ENCODE measurements at places on chromosomes 16 and 17. TPM values are rescaled to one million over a fixed set of nuclear protein-coding genes. Genes with fewer than 3 reads are reported as not detected.

DNA sequence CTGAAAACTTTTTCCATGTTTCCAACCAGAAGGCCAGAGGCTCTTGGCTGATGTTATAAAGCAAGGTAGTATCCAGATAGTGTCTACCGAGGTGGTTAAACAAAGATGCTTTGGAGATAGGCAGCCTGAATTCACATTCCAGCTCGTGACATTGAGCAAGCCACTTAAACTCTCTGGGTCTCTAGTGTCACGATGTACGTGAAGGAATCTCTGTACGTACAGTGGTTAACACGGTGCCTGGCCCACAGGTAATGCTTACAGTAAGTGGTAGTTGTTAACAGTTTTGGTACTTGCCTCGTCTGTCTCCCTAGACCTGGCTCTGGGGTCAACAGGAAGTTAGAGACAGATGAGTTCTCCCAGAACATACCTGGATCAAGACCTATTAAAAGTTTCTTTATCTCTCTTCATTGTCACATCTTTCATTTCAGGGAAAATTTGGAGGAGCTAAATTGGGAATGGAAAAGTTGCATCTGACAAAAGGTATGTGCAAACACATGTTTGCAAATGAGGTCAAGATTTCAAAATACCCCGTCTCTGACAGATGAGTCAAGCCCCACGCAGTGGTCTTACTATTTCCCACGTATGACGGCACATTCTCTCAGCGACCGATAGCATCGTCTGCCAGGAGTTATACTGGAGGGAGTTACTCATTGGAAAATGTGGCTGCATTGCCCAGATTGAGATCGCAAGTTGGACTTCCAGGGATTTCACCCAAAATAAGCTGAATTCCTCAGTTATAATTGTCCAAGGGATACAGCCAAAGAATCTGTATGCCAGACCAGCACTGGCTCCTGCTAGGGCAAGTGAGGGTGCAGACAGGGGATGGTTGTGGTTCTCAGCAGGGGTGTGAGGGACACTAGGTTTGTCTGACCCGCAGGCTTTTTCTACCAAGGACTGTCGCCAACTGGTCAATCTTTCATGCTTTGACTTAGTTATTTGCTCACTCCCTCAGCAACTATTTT lies 18.9 kb upstream of the MYH10 start:
- peak; percentile 100 for DNase-seq

DNA sequence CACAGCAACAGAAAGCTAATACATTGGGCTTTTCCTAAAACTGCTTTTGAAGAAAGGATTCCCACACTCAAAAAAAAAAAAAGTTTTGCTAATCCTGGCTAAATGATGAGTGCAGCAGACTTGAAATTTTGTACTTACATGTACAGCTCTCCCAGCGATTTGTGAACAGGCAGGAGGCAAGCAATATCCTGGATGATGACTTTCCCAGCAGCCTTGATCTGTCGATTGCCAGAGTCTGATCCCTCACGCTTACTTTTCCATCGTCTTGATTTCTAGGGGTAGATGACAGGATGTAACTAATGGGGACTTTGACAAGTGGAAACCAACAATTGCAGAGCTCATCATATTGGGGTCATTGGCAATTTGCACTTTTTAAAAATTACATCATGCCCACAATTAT lies 91.4 kb downstream of the WDR59 start:
- no peak for DNase-seq

GRCh38 chr16:10080051-10080772 lies 102.0 kb downstream of the GRIN2A start:
- DNase-seq, result peak; percentile 93

DNA sequence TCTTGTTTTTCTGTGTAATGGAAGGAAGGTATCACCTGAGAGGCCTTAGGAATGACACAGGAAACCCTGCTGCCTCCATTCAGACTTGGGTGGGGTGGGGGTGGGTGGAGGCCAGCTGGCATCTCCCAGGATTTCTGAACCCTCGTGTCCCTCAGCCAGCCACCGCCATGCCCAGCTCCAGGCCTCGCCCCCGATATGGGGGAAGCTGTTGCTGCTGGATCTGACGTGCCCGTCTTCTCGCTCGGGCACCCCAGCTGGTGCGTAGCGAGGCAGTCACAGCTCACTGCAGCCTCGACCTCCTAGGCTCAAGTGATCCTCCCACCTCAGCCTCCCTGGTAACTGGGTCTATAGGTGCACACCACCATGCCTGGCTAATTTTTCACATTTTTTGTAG lies 220.0 kb upstream of the CHMP6 start:
- DNase-seq, result no peak

DNA sequence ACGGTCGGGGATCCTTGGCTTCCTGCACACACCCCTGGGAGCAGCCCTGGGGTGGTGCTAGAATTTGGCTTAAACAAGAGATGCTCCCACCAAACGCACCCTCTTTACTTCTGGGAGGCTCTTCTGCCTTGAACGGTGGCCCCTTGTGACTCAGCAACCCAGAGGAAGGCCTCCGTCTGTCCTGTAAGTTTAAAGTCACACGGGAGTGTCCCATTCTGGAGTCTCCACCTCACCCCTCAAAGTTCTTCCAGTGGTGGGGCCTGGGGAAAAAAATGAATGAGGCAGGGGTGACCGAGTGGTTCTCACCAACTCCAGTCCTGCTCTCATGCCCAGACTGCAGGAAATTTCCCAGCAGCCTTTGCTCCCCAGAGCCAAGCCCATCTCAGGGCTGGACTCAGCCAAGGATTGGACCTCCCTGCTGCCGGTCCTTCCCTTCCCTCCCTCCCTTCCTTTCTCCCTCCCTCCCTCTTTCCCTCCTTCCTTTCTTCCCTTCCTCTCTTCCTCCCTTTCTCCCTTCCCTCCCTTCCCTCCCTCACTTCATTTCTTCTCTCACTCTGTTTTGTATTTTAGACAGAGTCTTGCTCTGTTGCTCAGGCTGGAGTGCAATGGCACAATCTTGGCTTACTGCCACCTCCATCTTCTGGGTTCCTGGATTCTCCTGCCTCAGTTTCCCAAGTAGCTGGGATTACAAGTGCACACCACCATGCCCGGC lies 11.4 kb downstream of the ITGAD start:
- DNase-seq, result peak; percentile 44

DNA sequence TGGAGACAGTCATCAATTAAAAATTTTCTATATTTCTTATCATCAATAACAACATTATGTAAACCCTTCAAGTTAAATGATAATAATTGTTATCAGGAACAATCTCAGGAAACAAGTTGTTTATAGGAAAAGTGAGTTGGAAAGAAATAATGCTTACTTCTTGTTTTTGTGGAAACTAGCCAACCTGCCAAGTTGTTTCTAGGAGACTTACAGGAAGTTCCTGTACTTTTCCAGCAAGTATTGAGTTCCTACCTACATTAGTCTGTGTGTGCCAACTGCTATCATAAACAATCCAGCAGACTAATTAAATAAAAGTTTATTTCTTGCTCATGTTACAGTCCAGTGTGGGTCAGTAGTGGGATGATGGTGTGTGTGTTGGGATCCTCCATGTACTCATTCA lies 1.6 kb upstream of the CCL14 start:
- no peak for DNase-seq

GRCh38 chr17:82636626-82637598 lies 11.3 kb downstream of the WDR45B start:
- DNase-seq, result no peak

DNA sequence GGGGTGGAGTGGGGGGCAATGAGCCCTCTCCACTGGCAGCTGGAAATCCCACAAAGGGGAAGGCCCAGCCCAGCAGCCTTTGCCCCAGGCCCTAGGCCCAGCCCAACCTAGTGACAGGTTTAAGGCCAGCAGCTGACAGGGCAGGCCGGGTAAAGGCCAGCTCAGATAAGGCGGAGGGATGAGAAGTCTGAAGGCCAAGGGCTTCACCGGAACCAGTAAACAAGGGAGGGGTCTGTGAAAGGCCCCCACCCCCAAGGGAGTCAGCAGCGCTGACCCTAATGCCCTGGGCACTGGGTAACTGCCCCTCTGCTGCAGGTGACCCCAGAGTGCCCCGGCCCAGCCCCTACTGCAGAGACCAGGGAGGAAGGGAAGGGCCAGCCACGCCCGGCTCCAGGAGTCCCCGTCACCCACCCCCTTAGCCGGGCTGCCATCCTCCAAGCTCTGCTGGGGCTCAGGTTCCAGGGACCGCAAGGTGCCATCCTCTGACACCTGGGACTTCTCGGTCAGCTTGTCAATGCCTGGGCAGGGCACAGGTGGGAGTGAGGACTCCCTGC lies 17.5 kb downstream of the OTOP3 start:
- no peak for DNase-seq

DNA sequence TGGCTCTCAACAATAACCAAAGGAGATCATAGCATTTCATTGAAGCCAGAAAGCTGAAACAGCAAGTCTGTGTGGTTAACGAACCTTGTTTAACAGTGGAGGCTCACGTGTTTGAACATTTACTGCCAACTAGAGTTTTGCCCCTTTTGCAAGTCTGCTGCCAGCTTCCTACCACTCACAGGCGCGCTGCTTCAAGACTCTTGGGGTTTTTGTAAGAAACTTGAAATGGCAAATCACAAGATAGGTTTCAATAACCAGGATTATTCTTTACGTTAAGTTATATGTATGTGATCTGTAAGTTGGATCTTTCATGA lies 1.2 kb downstream of the SNTB2 start:
- peak; percentile 43 for DNase-seq

DNA sequence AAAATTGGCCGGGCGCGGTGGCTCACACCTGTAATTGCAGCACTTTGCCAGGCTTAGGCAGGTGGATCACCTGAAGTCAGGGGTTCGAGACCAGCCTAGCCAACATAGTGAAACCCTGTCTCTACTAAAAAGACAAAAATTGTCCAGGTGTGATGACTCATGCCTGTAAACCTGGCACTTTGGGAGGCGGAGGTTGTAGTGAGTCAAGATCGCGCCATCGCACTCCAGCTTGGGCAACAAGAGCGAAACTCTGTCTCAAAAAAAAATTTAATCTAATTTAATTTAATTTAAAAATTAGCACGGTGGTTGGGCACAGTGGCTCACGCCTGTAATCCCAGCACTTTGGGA lies 1.6 kb upstream of the HBQ1 start:
- no peak for DNase-seq

DNA sequence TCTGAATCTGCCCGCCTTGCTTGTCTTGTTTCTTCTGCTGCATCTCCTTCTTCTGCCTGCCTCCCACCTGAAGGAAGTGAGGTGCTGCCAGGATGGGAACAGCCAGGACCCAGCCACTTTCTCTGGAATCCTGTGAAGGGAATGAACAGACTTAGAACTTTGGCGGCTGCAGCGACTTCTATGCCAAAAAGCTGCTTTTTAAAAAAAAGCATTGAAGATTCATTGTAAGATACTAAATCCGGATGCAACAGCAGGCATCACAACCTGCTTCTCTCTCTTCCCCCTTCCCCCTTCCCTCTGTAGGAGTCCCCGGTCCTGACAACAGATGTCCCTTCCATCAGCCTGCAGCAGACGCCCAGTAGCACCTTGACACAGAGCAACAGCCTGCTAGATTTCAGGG lies 176.3 kb downstream of the HS3ST4 start:
- no peak for DNase-seq

- DNase-seq, result no peak
These were observed 4.3 kb upstream of the GGA2 start for GRCh38 chr16:23514381-23515152.

GRCh38 chr16:14500791-14501190 lies 129.3 kb downstream of the PARN start:
- peak; percentile 62 for DNase-seq

GRCh38 chr16:52434224-52434623 lies 112.7 kb downstream of the TOX3 start:
- DNase-seq, result no peak

GRCh38 chr17:48834973-48835372 lies 4.1 kb downstream of the CALCOCO2 start:
- DNase-seq, result no peak

DNA sequence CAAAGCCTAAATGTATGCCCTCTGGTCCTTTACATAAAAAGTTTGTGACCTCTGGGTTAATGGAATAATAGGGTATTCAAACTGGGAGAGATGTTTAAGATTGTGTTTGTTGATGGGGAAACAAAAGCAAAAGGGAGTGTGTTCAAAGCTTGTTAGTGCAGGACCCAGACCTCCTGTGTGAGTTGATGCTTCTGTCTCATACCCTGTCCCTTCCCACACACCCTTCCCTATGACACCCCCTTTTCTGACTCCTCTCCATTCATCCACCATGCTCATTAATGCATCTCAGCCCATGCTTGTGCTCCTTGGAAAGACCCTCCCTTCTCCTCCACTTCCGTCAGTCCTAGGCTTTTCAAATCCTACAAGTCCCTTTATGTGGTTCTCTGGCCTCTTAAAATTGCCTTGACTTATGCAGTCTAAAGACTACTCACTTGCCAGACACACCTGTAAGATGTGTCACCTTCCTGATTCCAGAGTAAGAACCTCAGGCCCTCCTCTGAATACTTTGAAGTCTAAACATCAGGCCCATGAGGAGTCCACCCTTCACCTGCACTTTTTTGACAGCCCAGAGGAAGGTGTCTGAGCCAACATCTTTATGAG lies 128.0 kb upstream of the CACNG5 start:
- no peak for DNase-seq

- DNase-seq, result no peak
These were observed 47.5 kb downstream of the AIPL1 start for GRCh38 chr17:6387442-6387841.

DNA sequence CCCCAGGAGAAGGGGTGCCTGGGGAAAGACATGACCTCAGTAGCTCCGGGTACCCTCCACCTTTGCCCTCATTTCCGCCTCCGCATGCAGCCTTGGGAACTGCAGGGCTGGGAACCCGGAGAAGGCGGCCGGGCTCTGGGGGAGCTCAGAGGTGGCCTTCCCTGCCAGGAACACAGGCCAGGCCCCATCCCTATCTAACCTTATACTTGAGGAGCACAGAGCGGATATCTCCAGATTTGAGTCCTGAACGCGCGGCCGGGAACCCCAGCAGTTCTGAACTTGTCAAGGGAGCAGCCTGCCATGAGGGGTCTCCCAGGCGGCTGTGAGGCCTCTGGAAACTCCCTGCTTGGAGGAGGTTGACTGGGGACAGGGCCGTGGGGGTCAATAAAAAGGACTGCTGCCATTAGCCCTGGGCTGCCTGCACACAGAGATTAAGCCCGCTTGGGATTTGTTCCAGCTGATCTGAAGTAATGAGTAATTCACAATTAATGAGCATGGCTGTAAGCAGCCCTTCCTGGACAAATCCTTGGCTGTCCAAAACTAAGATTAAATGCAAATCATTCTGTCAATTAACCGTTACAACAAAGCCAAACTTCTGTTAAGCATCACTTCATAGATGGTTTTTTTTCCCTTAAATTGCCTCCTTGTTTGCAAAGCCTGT lies 26.3 kb upstream of the METRNL start:
- DNase-seq, result peak; percentile 14

The OR1F1 gene
- not detected for total RNA-seq

The CLEC18B gene
- total RNA-seq, result not detected

The OSGIN1 gene
- total RNA-seq, result 6.6 TPM
